ENCODE measurements at places on chromosomes 16 and 17.

- DNase-seq: no peak
These were observed 2.4 kb downstream of the CCL18 start for GRCh38 chr17:36066365-36066985.

- DNase-seq: no peak
These were observed 102.6 kb upstream of the CDC42EP4 start for GRCh38 chr17:73414171-73414955.

GRCh38 chr17:76826330-76827068, 41.7 kb upstream of the MGAT5B start:
- no peak for DNase-seq

DNA sequence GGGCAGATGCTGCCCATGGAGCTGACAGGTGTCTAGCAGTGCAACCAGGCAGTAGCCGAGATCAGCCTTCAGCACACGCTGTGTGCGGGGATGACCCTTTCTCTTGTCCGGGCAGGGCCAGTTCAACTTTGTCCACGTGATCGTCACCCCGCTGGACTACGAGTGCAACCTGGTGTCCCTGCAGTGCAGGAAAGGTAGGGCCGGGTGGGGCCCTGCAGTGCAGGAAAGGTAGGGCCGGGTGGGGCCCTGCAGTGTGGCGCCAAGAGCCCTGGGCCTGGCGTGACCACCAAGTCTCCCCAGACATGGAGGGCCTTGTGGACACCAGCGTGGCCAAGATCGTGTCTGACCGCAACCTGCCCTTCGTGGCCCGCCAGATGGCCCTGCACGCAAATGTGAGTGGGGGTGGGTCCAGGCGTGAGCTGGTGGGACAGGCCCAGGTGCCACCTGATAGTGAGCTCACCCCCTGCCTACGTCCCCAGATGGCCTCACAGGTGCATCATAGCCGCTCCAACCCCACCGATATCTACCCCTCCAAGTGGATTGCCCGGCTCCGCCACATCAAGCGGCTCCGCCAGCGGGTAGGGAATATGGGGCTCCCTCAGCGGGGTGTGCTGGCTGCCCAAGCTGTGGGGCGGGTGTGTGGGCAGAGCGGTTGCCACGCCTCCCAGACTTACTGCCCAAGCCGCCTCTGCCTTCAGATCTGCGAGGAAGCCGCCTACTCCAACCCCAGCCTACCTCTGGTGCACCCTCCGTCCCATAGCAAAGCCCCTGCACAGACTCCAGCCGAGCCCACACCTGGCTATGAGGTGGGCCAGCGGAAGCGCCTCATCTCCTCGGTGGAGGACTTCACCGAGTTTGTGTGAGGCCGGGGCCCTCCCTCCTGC, 40.2 kb downstream of the TSC2 start:
- no peak for DNase-seq

DNA sequence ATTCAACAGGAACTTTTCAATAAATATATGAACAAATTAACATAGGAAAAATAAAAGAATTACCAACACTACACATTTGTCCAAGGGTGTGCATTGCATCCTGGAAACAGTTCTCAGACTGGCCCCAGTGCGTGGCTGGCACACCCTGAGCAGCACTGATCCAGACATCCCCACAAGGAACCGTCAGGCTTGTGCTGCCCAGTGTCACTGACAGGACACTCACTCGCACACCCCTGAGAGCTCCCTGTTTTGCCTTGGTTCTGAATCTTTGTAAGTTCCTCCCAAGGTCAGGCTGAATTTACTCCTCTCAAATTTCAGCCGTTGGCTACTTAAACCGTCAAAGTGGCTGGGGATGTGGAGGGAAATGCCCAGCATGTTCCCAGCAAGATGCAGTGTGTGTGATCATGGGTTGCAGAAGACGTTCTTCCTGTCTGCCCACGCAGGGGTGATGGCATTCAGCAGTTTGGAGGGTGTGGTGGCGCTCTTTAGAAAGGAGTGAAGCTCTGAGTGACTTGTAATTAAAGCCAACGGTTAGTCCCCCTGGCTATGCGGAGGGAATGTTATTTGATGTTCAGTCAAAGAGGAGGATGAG, 1.7 kb downstream of the MT2A start:
- DNase-seq: peak; percentile 66

DNA sequence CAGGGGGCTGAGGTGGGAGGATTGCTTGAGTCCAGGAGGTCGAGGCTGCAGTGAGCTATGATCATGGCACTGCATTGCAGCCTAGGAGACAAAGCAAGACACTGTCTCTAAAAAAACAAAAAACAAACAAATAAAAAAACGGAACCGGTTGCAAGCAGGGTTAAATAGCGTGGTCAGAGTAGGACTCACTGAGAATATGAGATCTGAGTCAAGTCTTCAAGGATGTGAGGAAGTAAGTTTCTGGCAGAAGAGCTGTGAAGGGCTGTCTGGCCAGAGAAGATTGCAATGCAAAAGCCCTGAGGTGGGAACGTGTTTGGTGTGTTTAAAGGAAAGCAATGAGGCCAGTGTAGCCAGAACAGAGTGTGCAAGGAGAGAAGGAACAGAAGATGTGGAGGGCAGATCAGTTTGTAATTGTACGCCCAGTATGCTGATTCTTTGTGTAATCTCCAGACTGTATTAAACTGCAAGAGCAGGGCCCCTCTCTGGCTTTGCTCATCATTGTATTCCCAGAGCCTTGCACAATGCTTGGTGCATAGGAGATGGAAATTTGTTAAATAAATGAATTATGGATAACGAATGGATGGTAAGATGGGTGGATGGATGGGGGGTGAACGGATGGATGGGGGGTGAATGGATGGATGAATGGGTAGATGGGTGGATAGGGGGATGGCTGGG, 6.3 kb downstream of the G6PC1 start:
- no peak for DNase-seq

GRCh38 chr16:72974142-72974769, 73.7 kb downstream of the ZFHX3 start:
- no peak for DNase-seq

DNA sequence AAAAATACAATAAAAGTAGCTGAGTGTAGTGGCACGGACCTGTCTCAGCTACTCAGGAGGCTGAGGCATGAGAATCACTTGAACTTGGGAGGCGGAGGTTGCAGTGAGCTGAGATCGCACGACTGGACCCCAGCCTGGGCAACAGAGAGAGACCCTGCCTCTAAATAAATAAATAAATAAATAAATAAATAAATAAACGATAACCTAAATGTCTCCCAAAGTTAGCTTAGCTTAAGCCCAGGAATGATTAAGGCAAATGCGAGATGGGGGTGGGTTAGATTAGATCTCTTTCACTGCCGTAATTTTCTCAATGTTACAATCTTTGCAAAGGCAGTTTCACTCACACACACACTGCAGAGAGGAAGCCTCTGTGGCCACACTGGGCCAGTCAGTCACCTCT, 46.7 kb downstream of the WSB1 start:
- no peak for DNase-seq

DNA sequence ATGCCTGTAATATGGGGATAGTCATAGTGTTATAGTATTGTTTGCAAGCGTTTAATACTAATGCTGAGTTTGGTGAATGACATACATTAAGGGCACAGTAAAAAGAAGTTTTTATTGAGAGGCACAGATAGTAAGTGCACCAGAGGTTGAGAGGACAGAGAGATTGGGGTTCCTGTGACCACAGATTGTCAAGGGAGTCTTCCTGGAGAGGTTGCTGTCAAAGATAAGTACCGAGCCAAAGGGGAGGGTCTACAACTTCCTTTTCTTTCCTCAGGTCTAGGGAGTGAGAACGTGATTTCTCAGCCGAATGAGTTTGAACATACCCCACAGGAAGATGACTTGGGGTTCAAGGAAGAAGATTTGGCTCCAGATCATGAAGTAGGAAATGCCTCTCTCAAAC, 1.8 kb downstream of the ZNF48 start:
- no peak for DNase-seq

GRCh38 chr16:12829096-12829888, 25.6 kb upstream of the CPPED1 start:
- no peak for DNase-seq

All from fibroblast of skin of right quadriceps (primary cell).